ENCODE measurements at places on chromosomes 2 and 18. TPM values are rescaled to one million over a fixed set of nuclear protein-coding genes. Genes with fewer than 3 reads are reported as not detected.

CNGA3 gene
- total RNA-seq, result 0.51 TPM

GPR75 gene
- 0.92 TPM for total RNA-seq

FHOD3 gene
- 33.0 TPM for total RNA-seq

RGPD3 gene
- 1.1 TPM for total RNA-seq

CHRND gene
- total RNA-seq, result 34.2 TPM

CWC22 gene
- 24.4 TPM for total RNA-seq

ADD2 gene
- total RNA-seq, result 2.8 TPM

MYCN gene
- 7.3 TPM for total RNA-seq

UGT1A10 gene
- total RNA-seq, result not detected

GPR45 gene
- total RNA-seq, result not detected

LRRC30 gene
- total RNA-seq, result 2.7 TPM

NEU4 gene
- total RNA-seq, result 9.4 TPM

SF3B1 gene
- total RNA-seq, result 314 TPM

TEKT4 gene
- total RNA-seq, result not detected

SGO2 gene
- total RNA-seq, result 10.7 TPM

TMEM247 gene
- total RNA-seq, result not detected

RGPD4 gene
- total RNA-seq, result not detected

SERPINB10 gene
- total RNA-seq, result 7.0 TPM

CKAP2L gene
- total RNA-seq, result 35.3 TPM

HJURP gene
- 9.8 TPM for total RNA-seq

EPAS1 gene
- 83.4 TPM for total RNA-seq

RBM44 gene
- total RNA-seq, result 4.0 TPM

KCNS3 gene
- total RNA-seq, result 46.3 TPM

Data from tongue (tissue), 3 donors.